ENCODE measurements at places on chromosomes 11 and 22.

DNA sequence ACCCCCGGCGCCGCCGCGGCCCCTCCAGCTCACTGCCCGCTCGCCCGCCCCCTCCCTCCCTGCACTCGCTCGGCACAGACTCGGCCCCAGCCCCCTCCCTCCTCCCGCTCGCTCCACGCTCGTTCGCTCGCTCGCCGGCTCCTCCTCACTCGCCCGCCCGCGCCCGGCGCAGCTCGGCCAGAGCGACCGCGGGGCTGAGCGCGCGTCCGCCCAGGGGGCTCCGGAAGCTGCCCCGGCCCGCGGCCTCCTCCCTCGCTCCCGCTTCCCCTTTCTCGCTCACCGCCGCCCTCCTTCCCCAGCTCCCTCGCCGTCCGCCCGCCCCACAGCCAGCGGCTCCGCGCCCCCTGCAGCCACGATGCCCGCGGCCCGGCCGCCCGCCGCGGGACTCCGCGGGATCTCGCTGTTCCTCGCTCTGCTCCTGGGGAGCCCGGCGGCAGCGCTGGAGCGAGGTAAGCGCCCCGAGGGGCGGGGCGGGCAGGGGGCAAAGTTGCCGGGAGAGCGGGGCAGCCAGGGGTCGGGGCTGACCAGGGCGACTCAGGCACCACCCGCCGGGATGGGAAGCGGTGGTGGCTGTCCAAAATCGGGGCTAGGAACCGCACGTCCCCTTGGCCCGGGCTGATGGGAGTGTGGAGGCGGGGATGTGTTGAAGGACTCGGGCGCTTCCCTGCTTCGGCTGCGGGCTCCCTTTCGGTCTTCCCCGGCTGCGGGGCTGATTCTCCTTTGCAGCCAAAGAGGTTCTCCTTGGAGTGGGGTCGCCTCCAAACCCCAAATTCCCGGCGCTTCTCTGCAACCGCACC lies at the start of gene SEZ6L:
Gene SEZ6L, plus strand, starts transcription at position 148 of the 797 bp plus-strand sequence. Its CDS starts 208 bp downstream, at position 356.
- no peak for DNase-seq

GRCh38 chr22:46464701-46465344 lies 72.6 kb downstream of the CELSR1 start:
- DNase-seq, result no peak

GRCh38 chr11:36465449-36466163 lies 44.5 kb downstream of the TRAF6 start:
- DNase-seq, result no peak

DNA sequence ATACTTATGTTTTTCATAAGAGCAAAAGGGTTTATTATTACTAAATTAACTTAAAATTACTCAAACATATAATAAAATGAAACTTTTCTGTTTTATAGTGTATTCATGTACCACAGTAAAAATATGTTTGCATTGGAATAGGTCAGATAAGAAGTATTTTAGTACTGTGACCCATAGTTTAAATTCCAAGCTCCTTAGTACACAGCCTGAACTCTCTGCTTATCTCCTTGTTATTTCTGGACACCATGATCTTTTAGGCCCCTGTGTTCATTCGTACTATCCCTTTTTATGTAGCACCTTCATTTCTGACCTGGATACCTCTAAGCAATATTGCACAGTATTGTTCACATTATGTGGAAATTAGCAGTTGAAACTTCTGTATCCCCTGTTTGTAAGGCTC lies 296.7 kb upstream of the SYN3 start:
- DNase-seq, result no peak

DNA sequence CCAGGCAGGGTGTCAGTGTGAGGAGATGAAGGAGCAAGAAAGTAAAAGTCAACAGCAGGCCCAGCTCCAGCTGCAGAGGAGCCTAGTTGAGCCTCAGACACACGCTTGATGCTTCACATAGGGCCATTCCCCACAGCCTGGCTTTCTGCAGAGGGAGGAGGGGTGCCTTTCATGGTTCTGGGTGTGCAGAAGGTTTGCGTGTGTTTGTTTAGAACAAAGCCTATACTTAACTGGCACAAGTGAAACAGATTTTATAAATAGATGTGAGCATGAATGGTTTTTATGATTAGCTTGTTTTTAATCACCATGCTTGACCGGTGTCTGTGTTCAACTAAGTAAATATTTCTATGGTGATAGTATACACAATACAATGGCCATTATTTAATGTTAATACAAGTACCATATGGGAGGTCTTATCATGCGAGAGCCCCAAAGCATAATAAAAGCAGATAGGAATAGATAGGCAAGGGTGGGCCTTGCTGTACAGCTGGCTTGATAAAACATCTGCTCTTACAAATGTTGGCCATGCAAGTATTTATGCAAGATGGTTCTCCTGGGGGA lies 290.2 kb downstream of the ETS1 start:
- DNase-seq, result peak; percentile 79

- DNase-seq, result no peak
Observed at GRCh38 chr11:8218840-8219239, 44.8 kb downstream of the LMO1 start.

DNA sequence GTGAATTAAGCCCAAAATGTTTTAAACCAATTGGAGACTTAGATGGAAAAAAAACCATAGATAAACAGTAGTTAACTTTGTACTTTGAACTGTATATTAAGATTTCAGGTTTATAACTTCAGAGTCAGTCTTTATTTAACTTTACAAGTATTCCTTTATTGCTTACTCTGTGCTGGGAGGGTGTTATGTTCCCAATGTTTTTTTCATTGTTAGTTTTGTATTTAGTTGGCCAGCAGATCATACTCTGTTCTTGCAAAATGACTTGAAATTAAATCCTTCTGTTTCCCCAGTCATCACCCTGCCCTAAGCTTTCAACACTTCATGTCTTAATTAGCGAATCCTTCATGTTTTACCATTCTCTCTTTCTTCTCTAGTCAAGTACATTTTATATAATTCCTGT lies 25.3 kb downstream of the SIK2 start:
- DNase-seq, result no peak

- DNase-seq, result peak; percentile 70
Observed at GRCh38 chr11:36469063-36469462, 41.0 kb downstream of the TRAF6 start.

GRCh38 chr11:132187814-132188213 lies 817.4 kb downstream of the NTM start:
- no peak for DNase-seq

- no peak for DNase-seq
Observed at GRCh38 chr22:26314656-26315055, 114.4 kb upstream of the ASPHD2 start.

DNA sequence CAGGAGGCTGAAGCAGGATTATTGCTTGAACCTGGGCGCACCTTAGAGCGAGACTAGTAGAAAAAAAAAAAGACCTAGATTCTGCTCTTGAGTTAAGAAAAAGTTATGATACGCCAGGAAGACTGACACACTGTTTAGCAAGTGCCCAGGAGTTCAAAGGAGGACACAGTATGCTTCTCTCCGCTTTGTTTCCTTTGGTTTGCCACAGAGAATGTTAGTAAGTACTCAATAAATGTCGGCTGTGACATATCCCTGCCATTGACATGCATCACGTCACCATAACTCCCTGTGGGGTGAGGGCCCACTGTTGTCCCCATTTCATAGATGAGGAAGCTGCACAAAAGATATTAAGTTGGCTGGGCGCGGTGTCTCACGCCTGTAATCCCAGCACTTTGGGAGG lies 7.1 kb downstream of the SPTBN2 start:
- DNase-seq, result no peak
